SK-N-SH treated with all-trans-retinoic acid at 6 μM for 48 hours (cell line): ENCODE measurements at places on chromosomes 11 and 22.

DNA sequence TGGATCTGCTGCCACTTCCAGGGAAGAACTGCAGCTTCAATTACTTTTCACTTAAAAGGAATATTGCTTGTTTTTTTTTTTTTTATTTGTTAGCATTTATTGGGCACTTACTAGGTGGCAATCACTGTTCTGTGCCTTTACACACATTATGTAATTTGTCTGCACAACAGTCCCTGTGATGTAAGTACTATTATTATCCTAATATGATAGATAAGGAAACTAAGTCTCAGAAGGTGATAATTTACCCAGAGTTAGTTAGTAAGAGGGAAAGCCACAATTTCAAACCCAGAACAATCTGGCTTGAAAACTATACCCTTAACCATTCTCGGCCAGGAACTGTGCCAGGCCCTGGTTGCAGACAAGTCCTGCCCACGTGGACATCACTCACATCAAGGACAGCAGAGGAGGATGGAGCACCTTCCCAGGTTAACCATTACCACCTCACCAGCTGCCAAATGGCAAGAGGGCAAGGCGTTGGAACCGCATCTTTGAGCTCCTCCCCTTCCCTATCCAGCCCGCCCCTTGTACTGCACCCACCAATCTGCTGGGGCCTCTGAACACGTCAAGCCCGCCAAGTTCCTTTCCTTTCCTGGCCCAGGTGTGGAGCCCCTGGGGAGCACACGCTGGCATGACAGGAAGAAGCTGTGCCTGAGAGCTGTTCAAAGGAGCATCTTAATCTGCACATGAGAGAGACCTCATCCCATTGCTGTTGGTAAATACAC lies 78.4 kb downstream of the NAV2 start:
- no peak for ATAC-seq

GRCh38 chr22:32052936-32053791 lies 10.1 kb downstream of the SLC5A1 start:
- no peak for ATAC-seq

- no peak for ATAC-seq
Observed at GRCh38 chr11:73528013-73528412, 69.9 kb downstream of the FAM168A start.

DNA sequence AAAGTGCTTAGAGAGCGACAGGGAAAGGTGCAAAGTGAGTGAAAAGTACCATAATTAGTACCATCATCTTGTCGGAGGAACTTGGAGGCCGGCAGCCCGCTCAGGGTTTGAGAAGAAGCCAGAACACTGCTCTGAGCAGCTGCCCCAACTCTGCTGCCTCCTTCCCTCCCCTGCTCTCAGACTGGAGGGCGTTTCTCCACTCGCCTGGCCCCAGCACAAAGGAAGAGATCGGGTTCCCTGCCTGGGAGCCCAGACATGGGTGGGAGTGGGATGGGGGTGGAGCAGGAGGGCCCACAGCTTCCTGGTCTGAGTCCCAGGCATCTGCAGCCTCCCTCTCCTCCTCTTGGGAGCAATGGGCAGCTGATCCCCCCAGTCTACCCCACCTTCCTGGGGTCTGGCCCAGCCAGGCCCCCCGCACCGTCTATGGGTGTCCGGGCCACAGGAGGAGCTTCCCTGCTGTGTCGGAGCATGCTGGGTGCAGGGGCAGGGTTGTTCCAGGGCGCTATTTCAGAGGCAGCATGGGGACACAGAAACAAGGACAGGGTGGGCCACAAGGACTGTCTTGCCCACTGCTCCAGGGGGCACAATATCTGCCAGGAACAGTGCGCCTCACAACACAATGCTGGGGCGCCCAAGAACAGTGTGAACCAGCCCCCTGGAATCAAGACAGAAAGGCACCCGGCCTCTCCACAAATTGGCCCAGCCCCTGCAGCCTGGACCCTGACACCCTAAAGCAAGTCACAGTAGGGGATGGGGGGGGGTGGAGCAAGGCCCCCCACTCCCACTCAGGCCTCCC lies 4.8 kb downstream of the LIF start:
- ATAC-seq, result no peak

DNA sequence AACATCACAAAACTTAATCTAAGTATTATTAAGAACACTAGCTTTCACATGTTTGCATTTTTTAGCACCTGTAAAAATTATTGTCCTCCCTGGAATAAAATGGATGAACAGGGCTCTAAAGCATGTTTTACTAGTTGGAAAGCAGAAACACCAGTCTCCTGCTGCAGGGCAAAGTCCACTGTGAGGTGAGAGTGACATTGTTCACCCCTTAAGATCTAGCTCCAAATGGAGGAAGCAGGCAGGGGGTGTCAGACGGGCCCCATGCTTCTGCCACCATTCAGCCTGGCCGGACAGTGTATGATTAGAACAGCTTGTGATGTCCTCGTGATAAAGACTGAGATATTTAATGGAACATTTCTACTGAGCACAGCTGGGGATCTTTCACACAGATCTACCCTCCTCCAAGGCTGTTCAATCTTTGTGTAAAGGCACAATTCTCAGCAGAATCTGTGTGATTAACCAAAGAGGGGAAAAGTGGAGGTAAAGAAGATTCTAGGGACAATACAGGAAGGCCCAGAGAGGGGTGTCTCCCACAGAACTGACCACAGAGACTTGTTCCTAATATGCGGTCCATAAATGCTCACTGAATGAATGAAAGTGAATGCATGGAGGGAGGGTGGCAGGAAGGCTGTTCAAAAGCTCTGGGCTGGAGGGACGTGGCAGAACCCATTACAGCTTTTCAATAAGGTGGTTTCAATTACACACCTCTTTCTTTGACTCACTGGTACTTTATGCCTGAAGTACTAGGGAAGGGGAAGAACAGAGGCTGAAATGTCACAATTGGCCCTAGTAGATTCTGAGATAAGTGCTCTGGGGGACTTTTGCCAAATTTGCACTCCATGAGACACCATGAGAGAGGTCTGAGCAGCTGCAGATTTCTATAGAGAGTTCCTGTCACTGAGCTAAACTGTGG lies 239.1 kb upstream of the ARHGAP20 start:
- no peak; the same call in 2 of the 3 replicates for ATAC-seq

- ATAC-seq, result no peak
Observed at GRCh38 chr11:78737891-78738290, 163.2 kb upstream of the NARS2 start.

GRCh38 chr11:1938343-1939005 lies 8.7 kb upstream of the MRPL23 start:
- ATAC-seq, result no peak

- no peak for ATAC-seq
Observed at GRCh38 chr11:133570376-133570775, 38.1 kb upstream of the OPCML start.

DNA sequence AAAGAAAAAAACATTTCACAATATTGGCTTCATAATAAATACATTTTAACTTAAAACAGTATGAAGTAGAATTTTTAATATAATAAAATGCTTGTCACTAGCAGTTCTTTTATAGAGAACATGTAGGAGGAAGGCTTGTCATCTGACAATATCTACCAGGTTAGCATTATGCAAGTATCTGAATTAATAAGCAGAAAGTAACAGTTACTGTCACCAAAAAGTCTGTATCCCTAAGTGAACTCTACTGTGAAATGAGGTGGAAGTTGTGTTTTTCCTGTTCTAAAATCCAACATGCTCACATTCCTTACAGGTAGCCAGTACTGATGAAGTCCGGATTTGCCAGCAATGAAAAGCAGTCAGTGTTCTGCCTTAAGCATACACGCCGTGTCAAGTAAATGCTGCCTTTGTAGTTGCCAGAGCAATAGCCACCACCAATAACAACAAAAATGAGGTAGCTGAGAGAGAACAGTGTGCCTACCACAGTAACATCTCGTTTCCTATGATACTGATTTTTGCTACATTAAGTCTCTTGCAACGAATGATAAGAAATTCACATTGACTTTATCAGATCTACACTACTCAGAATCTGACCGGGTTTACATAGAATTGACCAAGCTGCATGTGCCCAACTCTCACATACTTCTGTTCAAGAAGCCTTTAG lies 95.5 kb downstream of the SIK3 start:
- ATAC-seq, result no peak

GRCh38 chr11:10758957-10759356 lies 7.9 kb downstream of the CTR9 start:
- ATAC-seq, result peak; percentile 81

GRCh38 chr11:106999196-106999595 lies 19.1 kb downstream of the GUCY1A2 start:
- ATAC-seq, result no peak

DNA sequence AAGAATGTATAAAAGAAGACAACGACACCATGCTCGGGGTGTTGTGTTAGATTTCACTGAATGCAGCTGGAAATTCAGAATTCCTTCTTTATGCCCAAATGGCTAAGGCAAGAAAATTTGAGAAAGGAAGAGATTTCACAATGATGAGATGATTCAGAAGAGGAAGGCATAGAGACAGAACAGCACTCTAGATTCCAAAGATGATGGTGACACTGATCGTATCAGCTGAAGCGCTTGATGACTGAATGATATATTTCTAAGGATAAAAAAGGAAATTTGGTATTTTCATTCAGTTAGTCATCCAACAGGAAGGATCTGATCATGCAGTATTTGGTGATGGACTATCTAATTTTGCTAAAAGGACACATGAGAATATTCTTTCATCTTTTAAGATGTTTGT lies 189.2 kb downstream of the EFCAB6 start:
- ATAC-seq, result peak; percentile 30; the same call in 2 of the 3 replicates
